EL (cell line): ENCODE measurements at places on chromosomes 1 and 21.

GRCh38 chr1:47712596-47713299 lies 274.9 kb downstream of the FOXD2 start:
- DNase-seq = no peak

- no peak for DNase-seq
Measured at GRCh38 chr1:53237638-53238037, 680 bp downstream of the MAGOH start.

DNA sequence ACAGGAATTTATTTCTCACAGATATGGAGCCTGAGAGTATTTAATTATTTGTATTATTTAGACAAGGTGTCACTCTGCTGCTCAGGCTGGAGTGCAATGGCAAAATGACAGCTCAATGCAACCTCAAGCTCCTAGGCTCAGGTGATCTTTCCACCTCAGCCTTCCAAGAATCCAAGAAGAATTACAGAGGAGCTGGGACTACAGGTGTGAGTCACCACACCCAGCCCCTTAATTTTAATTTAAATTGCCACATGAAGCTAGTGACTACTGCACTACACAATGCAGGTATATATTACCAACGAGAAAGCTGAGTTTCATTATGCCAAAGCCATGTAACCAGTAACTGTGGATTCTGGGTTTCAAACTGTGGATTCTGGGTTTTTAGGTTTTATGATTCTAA lies 2.1 kb downstream of the KHDC4 start:
- DNase-seq = no peak

- DNase-seq = peak; percentile 47
Measured at GRCh38 chr21:15437883-15438282, 291.9 kb upstream of the USP25 start.

DNA sequence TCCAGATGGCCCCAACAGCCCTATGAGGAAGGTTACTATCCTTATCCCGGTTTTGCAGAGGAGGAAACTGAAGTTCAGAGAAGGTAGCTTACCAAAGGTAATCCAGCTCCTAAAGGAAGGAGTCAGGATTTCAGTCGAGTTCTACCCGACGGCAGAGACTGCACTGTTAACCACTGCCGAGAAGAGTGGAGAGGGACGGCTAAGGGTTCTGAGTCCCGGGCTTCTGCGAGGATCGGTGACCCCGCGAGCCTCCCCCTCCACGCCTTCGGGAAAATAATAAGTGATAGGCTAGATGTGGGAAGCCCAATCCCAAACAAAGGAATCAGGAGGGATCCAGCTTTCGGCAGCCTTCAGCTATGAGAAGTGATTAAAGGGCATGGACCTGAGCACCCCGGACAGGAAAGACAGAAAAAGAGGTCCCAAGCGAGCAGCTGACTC lies 587 bp downstream of the TMEM53 start:
- no peak for DNase-seq
